ENCODE measurements at places on chromosomes 11 and 22. TPM values are rescaled to one million over a fixed set of nuclear protein-coding genes. Genes with fewer than 3 reads are reported as not detected.
A peak's percentile ranks its signal among the peaks of the same experiment; 100 is the strongest.

DNA sequence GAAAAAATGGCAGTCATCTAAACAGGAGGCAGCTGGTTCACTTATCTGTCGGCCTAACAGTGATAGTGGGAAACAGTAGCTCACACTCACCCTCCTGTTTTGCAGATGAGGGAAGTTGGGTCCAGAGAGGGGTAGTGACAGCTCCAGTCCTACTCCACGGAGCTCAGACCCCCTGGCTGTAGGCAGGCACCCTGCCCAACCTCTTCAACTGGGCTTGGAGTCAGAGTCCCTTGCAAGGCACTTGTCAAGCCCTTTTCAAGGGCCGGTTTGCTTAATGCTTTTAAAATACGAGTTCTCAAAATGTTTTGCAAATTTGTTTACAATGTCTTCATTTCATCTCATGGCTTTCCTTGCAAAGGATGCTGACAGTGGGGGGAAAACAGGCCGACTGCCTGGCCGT, 75.1 kb downstream of the BMAL1 start:
- no peak overlapping the region for H3K27ac ChIP-seq
- H3K36me3 ChIP-seq, result peaks cover 35% of the 10 kb centered on the region
- H3K4me3 ChIP-seq, result no peak overlapping the region
- DNase-seq, result no peak
- H3K4me1 ChIP-seq, result peaks cover 8% of the 10 kb centered on the region

DNA sequence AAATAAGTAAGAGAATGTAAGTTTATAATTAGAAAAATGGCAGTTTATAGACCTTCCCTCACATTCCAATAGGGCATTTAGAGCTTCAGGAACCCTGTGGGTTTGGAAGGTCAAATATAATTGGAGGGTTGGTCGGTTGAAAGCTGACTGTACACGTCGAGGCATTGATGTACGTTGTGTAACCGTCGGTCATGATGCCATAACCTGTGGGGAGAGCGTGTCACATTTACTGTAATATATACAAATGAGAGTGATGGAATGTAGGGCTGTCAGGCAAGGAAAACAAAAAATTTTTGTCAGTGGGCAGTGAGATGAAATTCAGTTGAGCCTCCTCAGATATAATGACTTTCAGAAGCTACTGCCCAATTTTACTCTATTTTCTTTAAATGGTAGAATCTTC, 88.5 kb downstream of the ARL14EP start:
- no peak overlapping the region for H3K27ac ChIP-seq
- peaks cover 92% of the 10 kb centered on the region for H3K27me3 ChIP-seq
- no peak overlapping the region for H3K4me3 ChIP-seq
- no peaks in the 10 kb centered on the region for H3K36me3 ChIP-seq
- DNase-seq, result no peak
- H3K4me1 ChIP-seq, result no peaks in the 10 kb centered on the region

- H3K4me1 ChIP-seq, result peaks cover 22% of the 10 kb centered on the region
- no peak overlapping the region for H3K4me3 ChIP-seq
- no peaks in the 10 kb centered on the region for H3K36me3 ChIP-seq
- peak; percentile 60 for DNase-seq
- H3K27ac ChIP-seq, result no peak overlapping the region
Observed at GRCh38 chr11:130629039-130629438, 180.6 kb downstream of the ADAMTS15 start.

GRCh38 chr11:126054882-126055281, 7.8 kb downstream of the CDON start:
- no peaks in the 10 kb centered on the region for H3K27me3 ChIP-seq
- no peak overlapping the region for H3K4me3 ChIP-seq
- no peak for DNase-seq
- H3K4me1 ChIP-seq, result peaks cover 10% of the 10 kb centered on the region
- no peaks in the 10 kb centered on the region for H3K36me3 ChIP-seq

GRCh38 chr11:70568814-70569617, 170.7 kb downstream of the CTTN start:
- no peak overlapping the region for H3K4me3 ChIP-seq
- H3K4me1 ChIP-seq, result no peaks in the 10 kb centered on the region
- no peak for DNase-seq
- no peaks in the 10 kb centered on the region for H3K27me3 ChIP-seq
- H3K36me3 ChIP-seq, result peaks cover 7% of the 10 kb centered on the region

DNA sequence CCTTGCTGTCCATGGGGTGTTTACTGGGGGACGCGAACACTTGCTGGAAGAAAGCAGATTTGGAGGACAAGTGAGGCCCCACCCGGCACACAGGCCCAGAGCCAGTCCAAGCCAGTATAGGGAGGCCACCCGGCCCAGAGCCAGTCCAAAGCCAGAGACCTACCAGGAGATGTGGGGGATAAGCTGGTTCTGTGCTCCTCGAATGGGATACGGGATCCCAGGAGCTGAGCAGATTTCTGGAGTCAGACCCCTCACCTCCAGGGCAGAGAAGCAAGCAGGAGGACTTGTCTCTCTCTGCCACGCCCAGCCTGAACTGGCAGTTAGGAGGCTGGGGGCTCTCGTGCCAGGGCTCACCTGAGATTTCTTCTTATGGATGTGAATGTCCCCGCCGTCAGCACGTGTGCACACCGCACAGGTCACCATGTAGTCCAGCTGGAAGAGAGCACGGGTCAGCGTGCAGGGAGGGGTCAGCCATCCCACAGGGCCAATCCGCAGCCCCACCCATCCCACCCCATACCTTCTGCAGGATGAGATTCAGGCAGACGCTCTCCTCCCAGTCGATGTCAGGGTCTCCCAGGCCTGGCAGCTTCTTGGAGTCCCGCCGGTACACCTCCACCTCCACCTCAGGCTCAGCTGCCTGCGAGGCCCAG, 35.3 kb downstream of the KIAA0930 start:
- H3K27me3 ChIP-seq, result no peaks in the 10 kb centered on the region
- H3K4me1 ChIP-seq, result peaks cover 12% of the 10 kb centered on the region
- H3K27ac ChIP-seq, result no peak overlapping the region
- DNase-seq, result no peak
- H3K36me3 ChIP-seq, result peaks cover 46% of the 10 kb centered on the region
- no peak overlapping the region for H3K4me3 ChIP-seq

The TAGLN gene
- 45.4 TPM for total RNA-seq

GRCh38 chr22:43884600-43885318, 7.1 kb downstream of the PNPLA5 start:
- peaks cover 6% of the 10 kb centered on the region for H3K36me3 ChIP-seq
- no peak overlapping the region for H3K27ac ChIP-seq
- peaks cover 31% of the 10 kb centered on the region for H3K27me3 ChIP-seq
- H3K4me3 ChIP-seq, result no peak overlapping the region

DNA sequence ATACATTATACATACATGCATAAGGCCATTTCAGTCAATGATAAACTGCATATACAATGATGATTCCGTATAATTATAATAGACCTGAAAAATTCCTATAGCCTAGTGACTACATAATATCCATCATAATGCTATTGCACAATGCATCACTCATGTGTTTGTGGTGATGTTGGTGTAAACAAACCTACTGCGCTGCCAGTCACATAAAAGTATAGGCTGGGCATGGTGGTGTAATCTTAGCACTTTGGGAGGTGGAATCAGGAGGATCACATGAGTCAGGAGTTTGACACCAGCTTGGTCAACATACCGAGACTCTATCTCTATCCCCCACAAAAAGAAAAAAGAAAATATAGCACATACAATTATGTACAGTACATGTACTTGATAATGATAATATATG, 163.7 kb upstream of the DDI1 start:
- H3K36me3 ChIP-seq, result no peaks in the 10 kb centered on the region
- peaks cover 10% of the 10 kb centered on the region for H3K4me1 ChIP-seq
- H3K4me3 ChIP-seq, result no peak overlapping the region
- H3K27me3 ChIP-seq, result no peaks in the 10 kb centered on the region
- H3K27ac ChIP-seq, result no peak overlapping the region
- DNase-seq, result peak; percentile 80

DNA sequence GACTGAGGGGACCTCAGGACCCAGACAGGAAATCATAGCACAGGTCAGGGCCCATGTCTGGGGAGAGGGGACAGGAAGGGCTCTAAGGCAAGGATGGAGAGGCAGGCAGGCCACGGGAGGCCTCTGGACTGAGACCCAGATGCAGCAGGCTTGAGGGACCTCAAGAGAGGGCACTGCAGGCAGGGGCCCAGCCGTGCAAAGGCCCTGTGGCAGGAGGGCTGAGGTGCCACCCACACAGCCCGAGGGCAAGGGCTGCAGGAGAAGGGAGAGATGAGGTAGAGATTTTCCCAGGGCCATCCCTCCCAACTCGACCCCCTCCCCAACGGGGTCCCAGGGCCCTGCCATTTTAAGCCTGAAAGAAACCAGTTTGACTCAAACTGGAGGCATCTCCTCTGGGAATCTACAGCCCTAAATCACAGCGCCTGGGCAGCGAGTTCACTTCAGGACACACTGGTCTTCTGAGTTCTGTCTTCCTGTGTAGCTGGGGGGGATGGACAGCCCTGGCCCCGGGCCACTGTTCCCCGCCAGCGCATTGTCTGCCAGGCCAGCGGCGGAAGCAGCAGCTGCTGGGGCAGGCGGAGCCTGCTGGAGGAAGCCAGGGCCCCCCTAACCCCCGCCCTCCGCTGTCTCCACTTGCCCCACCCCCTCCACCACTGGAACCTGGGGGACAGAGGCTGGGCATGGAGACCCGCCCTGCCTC, 20.3 kb upstream of the WNT7B start:
- H3K27ac ChIP-seq, result no peak overlapping the region
- peak; percentile 51 for DNase-seq
- peaks cover 7% of the 10 kb centered on the region for H3K36me3 ChIP-seq
- no peak overlapping the region for H3K4me3 ChIP-seq
- no peaks in the 10 kb centered on the region for H3K27me3 ChIP-seq

The RAG2 gene
- total RNA-seq, result not detected

DNA sequence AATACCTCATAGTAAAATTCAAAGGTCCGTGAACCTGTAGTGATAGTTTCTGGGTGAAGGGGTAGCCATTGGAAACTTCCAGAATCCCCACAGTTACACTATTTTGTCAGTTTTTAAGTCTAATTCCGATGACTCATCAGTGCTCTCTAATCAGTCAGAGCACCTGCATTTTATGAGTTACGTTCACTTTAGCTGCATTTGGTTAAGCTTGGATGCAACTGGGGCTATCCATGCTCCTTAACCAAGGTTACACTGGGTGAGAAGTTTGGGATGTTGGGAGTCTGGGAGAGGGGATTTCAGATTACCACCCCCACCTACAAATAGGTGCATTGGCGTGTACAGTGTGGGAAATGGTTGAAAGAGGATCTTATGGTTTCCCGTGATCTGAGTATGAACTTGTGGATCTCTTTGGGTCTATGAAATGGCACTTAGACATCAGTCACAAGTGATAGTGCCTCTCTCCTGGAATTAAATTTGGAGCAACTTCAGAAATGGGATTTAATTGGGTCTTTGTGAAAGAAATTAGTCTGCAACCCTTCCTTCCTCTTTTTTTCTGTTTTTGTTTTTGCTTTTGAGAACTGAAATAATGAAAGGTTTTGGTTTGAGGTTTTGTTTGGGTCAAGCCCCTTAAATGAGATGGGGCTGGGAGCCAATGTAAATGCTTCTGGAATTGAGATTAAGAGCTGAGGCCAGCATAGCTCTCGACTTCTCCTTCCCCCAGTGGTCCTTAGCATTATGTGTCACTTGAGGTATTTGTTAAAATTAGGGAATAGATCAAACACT, 31.5 kb downstream of the EHF start:
- H3K27ac ChIP-seq, result peak overlapping the region; percentile 96
- peak overlapping the region; percentile 31 for H3K4me3 ChIP-seq
- peaks cover 15% of the 10 kb centered on the region for H3K36me3 ChIP-seq
- peaks cover 51% of the 10 kb centered on the region for H3K4me1 ChIP-seq

DNA sequence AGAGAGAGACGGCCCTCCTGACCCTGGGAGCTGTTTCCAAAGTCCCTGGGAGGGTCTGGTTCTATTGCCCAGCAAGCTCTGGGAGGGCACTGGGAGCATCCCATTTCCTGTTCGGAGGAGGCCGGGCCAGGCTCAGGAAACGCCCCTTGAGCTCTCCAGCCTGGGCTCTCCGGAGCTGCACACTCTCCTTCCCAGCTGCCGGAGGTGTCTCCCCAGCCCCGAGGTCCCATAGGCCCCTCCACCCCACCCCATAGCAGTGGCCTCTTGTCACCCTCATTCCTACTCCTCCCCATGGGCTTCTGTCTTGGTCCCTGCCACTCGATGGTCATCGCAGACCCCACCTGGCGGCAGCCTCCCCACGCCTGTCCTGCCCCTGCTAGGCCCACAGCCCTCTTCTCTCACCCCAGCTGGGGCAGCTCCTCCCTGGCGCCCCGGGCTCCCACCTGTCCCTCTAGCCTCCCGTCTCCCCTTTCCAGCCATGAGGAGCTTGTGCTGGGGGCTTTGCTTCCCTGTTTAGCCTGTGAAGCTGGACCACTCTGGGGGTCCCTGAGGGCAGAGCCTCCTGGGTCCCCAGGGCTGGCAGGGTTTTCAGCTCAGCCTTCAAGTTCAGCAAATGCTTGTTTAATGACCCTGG, 2.8 kb downstream of the TSPAN32 start:
- no peaks in the 10 kb centered on the region for H3K36me3 ChIP-seq
- no peak for DNase-seq
- no peak overlapping the region for H3K27ac ChIP-seq
- no peaks in the 10 kb centered on the region for H3K27me3 ChIP-seq

DNA sequence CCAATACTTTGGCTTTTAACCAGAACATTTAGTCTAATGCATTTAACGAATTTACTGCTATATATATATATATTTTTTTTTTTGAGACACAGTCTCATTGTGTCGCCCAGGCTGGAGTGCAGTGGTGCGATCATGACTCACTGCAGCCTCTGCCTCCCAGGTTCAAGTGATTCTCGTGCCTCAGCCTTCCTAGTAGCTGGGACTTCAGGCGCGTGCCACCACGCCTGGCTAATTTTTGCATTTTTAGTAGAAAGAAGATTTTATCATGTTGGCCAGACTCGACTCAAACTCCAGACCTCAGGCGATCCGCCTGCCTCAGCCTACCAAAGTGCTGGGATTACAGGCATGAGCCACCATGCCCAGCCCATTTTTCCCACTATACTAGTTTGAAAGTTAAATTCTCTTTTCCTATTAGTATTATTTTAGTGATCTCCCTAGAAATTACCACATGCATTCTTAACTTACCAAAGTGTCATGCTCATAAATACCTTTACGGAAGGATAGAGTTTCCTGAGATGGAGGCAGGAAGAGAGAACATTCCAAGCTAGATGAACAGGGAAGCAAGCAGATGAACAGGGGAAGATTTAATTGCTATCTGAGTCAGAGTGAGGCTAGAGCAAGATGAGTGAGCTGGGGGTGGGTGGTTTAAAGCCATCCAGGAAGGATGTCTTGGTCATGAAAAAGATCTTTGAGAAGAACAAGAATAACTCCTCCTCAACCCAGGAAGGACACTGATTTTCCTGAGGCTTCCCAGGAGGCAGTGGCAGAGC, 4.4 kb upstream of the PGAP2 start:
- no peaks in the 10 kb centered on the region for H3K27me3 ChIP-seq
- no peak for DNase-seq
- H3K27ac ChIP-seq, result no peak overlapping the region
- H3K4me3 ChIP-seq, result no peak overlapping the region
- peaks cover under 1% of the 10 kb centered on the region for H3K4me1 ChIP-seq
- H3K36me3 ChIP-seq, result no peaks in the 10 kb centered on the region

DNA sequence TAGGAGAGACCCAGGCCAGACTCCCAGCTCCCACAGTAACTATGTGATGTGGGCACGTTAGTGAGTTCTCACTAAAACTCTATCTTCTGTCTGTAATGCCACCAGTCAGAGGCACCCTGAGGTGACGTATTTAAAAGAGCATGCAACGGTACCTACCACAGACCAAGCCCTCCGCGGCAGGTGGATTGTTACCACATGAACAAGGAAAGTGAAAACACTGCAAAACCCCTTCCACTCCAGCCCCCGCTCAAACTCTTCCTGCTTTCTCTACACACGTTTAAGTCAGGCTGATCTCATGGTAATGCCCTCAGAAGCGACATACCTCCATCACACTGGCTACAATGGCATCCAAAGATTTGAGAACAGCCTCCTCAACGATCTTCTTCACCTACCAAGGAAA, 36.7 kb downstream of the SERPIND1 start:
- H3K27ac ChIP-seq, result no peak overlapping the region
- no peak for DNase-seq
- H3K4me3 ChIP-seq, result no peak overlapping the region
- H3K36me3 ChIP-seq, result peaks cover 92% of the 10 kb centered on the region
